Stimulated activated CD4-positive, alpha-beta T cell treated with anti-CD3 and anti-CD28 coated beads, TNF-alpha, amount 100 ng/mL, for 48 hours (primary cell): ENCODE measurements at places on chromosomes 2 and 18.

GRCh38 chr2:9951272-9951521 lies 296 bp upstream of the GRHL1 start:
- no peak for DNase-seq

DNA sequence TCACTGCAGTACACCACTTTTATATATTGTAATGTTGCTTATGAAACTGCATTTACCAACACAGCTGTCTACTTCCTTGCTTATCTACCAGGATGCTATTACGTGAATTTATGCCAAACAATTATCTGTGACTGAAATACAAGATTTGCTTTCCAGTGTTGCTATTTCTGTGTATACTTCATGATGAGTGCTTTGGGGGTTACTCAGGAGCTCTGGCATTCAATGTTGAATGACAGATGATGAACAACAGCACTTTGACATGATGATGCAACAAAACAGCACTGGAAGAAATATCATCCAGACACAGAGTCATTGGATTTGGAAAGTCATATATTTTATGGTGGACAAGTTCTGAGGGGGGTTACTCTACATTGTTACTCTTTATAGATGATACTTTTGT lies 125.8 kb downstream of the NETO1 start:
- DNase-seq: no peak

DNA sequence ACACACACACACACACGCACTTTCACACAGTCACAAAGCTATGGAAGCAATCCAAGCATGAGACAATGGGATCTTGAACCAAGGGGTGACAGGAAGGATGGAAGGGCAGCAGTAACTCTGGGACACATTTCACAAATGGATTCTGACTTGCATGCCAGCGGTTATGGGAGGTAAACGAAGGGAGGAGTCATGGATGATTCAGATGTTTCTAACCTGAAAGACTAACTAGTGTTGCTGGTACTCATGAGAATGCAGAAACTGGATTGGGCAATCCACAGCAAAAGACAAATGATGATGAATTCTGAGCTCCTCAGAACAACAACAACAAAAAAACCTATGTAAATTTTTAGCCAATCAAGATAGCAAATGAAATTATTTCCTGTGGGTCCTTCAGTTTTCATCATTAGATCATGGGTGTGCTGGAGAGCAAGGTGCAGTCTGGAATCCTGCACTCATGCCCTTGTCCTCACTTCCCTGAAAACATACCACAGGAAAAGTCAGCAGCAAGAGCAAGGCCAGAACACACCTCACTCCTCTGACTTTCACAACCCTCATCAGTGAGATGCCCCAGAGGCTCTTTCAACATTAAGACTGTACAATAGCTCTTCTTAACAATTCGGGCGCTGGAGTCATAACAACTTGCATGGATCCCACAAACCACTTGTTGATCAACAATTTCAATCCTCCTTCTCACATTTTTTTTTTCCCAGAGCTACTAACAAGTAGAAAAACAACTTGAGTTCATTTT lies 32.6 kb downstream of the ABCA12 start:
- DNase-seq: no peak

- no peak for DNase-seq
These were observed 84.5 kb downstream of the CELF4 start for GRCh38 chr18:37481072-37481471.

GRCh38 chr2:2904721-2905350 lies 472.8 kb downstream of the EIPR1 start:
- DNase-seq: no peak
